ENCODE measurements at places on chromosomes 4 and X.

DNA sequence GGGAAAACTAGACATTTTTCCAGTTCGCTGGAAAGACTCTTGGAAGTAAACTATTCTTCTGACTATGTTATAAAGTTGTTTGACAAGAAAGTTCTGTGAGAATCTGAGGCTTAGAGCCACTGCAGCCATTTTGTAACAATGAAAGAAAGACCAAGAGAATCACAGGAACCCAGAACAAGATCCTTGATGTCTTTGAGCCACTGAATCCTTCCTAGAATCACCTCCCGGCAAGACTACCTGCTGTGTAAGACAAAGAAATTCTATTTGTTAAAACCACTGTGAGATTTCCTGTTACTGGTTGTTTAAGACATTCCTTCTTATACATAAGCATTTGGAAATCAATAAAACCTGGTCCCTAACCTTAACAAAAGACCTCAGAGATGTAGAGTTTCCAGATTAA is 175.7 kb upstream of the RASGEF1B start:
- no peak for DNase-seq

- DNase-seq: no peak
Observed at GRCh38 chrX:154486052-154486395, 391 bp downstream of the UBL4A start.

DNA sequence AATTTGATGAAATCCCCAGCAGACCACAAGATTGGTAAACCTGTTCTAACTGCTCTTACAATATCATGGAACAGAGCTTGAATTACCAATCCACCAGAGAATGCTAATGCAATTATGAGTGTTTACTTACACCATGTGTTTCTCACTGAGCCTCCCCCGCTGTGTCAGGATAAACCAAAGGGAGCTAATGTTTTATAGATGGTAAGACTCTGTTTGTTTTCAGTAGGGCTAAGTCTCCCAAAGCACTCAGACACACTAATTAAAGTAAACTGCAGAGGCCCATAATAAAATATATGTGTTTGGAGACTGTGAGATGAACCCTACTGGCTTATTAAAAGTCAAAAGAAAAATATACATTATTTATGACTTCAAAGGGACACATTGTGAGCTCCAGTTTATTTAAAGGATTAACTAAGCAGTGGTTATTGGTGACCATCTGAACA is 261.7 kb upstream of the FAM241A start:
- no peak for DNase-seq

- no peak for DNase-seq
Observed at GRCh38 chrX:55908661-55909212, 191.2 kb downstream of the RRAGB start.

DNA sequence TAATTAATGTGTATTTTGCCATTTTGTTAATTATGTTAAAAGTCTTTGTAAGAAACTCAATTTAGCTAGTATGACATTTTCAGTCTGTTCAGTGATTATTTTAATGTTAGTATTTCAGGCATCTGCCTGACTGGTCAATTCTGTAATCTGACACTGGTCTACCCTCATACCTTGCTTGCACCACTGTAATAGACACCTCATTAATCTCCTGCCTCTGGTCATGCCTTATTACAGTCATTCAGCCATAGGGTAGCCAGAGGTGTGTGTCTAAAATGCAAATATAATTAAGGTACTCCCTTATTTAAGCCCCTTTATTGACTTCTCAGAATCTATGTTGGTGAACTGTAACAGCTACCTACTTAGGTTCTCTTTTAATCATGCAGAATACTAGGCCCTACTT is 861.1 kb upstream of the IGFBP7 start:
- DNase-seq: no peak

GRCh38 chr4:124167602-124168001 is 544.9 kb downstream of the ANKRD50 start:
- DNase-seq: no peak

- DNase-seq: no peak
Observed at GRCh38 chrX:44931441-44931973, 58.5 kb downstream of the KDM6A start.

DNA sequence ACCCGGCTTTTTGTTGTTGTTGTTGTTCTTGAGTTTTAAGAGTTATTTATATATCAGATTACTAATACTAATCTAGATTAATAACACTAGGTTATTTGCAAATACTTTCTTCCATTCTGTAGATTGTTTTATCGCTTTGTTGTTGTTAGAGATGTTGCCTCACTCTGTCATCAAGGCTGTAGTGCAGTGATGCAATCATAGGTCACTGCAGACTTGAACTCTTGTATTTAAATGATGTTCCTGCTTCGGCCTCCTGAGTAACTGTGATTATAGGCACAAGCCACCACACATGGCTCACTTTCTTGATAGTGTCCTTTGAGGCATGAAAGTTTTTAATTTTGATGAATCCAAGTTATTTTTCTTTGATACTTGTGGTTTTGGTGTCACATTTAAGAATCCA is 129.0 kb downstream of the VSIG4 start:
- no peak for DNase-seq

GRCh38 chr4:151439320-151439719 is 30.3 kb downstream of the FHIP1A start:
- no peak for DNase-seq

GRCh38 chrX:40394302-40394701 is 186.5 kb upstream of the ATP6AP2 start:
- no peak for DNase-seq

- DNase-seq: no peak
Observed at GRCh38 chrX:154476821-154477220, 2.3 kb downstream of the LAGE3 start.

GRCh38 chr4:168584321-168584771 is 87.5 kb downstream of the PALLD start:
- DNase-seq: no peak

DNA sequence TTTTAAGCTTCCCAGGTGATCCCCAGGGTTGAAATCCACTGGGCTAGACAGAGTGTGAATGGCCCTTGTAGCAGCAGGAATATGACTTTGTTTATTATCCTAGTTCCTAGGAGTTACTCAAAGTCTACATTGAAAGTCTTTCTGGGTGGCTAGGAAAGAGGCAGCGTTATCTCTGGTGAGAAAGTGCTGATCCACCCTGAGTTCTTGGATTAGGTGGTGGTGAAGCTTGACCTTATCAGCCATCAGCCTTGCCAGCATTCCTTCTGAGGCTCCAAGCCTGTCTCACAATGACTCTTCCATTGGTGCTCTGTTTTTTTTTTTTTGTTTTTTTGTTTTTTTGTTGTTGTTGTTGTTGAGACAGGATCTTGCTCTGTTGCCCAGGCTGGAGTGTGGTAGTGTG is 83.1 kb upstream of the CLCN4 start:
- DNase-seq: no peak

GRCh38 chr4:146633471-146633800 is 5.3 kb upstream of the POU4F2 start:
- DNase-seq: no peak

DNA sequence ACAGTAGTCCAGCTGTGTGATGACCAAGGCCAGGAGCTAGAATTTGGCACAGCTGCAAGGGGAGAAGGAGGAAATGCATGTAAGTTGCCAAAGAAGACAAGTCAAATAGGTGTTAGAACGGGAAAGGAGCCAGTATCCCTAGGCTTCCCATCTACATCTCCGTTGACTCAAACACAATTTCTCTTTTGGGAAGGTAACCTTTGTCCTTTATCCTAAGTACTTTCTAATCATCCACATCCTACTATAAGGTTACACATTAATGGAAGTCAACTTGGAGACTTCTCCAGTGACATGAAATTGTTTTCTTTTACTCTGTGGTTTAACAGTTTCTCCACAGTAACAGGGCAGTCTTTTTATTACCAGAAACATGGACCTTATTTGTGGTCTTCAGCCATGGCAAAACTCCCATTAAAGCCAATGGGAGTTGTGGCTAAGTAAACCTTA is 620.0 kb downstream of the ANKRD50 start:
- no peak for DNase-seq

GRCh38 chr4:41346306-41347061 is 89.8 kb downstream of the UCHL1 start:
- DNase-seq: no peak

GRCh38 chr4:173802662-173803022 is 272.6 kb upstream of the HAND2 start:
- DNase-seq: no peak

DNA sequence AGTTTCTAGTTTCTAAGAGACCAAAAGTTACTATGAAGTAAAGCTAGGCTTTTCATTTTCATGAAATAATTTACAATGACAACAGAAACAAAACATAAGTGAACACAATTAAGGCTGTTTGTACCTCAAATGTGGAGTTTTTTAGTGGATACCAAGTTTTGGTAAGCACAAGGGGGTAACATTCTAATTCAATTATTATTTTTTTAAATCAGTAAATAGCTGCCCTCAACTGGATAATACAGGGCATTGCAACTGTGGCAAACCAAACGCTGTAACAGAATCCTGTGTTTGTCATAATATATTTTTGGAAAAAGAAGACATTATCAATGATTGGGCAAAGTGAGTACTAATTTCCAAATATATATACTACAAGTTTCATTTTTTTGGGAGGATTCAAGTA is 150.3 kb downstream of the FBXW7 start:
- DNase-seq: no peak

- no peak for DNase-seq
Observed at GRCh38 chr4:21765810-21766407, 182.7 kb downstream of the KCNIP4 start.

DNA sequence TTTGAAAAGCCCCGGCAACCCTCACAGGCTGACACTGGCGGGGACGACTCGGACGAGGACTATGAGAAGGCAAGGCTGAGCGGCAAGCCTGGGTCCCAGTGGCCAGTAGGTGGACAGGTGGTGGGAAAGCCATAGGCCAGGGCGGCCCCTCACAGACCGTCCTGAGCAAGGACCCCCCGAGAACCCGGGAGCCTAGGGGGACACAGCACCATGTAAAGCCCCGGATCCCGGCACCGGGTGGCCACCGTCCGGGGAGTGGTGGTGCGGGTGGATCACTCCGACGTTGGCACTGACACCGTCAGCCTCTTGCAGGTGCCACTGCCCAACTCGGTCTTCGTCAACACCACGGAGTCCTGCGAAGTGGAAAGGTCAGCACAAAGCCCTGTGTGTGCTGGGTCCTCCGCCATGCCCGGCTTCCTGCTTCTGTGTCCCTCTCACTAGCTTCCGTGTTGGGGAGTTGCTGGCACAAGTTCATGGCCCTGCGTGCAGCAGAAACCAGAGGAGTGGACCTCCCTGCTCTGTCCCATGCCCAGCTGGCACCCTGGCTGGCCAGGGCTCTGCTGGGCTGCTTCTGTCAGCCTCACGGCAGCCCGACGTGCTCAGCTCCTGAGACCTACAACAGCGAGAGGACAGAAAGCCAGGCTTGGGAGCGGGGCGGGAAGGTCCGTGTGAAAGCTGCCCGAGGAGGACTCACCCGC is 11.9 kb upstream of the ADD1 start:
- no peak for DNase-seq

GRCh38 chrX:18895189-18895951 is 88.5 kb downstream of the PHKA2 start:
- no peak for DNase-seq

- DNase-seq: no peak
Observed at GRCh38 chr4:182231496-182231895, 11.7 kb upstream of the TENM3 start.

DNA sequence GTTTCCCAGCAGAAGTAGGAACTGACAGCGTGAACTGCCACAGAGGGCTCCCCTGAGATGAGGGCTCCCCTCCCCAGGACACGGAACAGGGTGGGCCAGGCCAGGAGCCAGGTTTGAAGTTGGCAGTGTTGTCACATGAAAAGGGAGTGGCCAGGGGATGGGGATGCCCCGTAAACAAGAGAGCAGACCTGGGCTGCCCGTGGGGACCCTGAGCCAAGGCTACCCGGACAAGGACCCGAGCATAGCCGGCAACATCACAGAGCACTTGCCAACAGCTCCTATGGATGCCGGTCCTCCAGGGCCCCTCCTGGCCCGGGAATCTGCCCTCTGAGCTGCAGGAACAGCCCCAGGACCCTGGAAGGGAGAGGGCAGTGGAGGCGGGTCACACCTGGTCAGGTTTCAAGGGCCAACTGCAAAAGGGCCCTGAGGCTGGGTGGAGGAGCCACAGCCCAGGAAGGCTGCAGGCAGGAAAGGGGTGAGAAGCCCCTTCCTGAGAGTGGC is 102.1 kb downstream of the CPZ start:
- DNase-seq: no peak

DNA sequence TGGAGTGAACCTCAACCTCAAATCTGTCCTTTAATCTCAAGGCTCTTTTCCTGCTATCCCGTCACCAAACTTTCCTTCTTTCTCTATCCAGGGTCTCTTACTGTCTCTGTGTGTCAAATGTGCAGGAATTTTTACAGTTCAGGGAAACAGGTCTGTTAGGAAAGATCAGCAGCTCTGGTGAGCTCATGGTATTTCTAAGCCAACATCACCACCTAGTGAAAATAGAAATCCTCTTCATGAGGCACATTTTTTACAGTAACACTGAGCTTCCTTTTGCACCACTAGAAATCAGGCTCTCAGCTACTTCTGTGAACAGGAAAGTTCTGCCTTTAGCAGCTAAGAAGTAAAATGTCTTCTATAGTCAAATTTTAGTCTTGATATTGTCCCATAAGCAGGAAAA is 39.6 kb downstream of the NUDT11 start:
- no peak for DNase-seq

GRCh38 chrX:103953353-103953752 is 9.1 kb upstream of the TMSB15B start:
- DNase-seq: no peak

DNA sequence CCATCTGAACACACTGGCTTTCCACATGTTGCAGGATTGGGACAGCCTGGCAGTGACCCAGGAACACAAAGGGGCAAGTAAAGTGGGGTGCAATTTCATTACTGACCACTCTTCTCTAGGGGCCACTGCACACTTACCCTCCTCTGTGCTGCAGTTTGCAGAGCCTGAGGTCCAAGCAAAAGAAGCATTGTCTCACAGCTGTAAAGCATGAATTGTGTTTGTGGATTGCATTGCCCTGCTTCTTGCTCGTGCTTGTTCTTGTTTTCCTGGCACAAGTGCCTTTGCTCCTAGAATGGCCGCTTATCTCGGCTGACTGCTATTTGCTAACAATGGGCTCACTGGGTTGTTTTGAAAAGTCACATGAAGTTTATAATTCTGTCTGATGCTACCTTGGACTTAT is 209.1 kb upstream of the JADE1 start:
- DNase-seq: no peak

GRCh38 chr4:174222266-174222872 is 61.1 kb downstream of the FBXO8 start:
- DNase-seq: no peak

DNA sequence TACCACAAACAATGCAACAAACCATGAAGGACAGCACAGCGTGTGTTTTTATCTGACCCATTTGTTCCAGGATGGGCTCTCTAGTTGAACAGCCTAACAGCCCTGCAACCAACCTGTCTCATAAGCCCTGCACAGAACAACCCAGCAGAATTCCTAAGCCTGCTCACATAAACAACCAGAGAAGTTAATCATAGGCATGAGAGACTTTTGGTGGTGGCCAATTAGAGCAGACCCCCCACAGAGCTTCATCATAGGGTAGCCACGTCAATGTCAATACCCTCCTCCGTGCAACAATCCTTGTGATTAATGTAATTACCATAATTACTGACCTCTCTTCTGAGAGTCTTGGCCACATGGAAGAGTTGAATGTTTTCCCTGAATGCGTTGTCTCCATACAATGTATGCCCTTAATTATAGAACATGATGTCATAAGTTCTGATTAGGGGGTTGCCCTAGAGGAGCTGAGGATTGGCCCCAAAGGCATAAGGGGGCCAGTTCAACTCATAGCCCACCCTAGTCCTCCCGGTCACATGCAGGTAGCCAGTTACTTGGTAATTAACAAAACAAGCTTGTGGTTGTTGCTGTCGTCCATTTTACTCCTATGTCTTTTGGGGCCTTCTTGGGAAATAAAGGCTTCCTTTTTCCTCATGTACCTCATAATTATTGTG is 92.7 kb downstream of the SYNPO2 start:
- no peak for DNase-seq

GRCh38 chr4:181952478-181952877 is 290.7 kb upstream of the TENM3 start:
- DNase-seq: no peak

All from stimulated activated CD8-positive, alpha-beta memory T cell treated with anti-CD3 and anti-CD28 coated beads, Interleukin-15, amount 100 ng/mL, for 4 hours (primary cell).